Nephron progenitor cell (in vitro differentiated cells): ENCODE measurements at places on chromosomes 13 and 19.

- DNase-seq: no peak
Measured at GRCh38 chr13:67120872-67121531, 109.1 kb downstream of the PCDH9 start.

GRCh38 chr13:99066219-99066618 lies 88.4 kb upstream of the DOCK9 start:
- no peak for DNase-seq

- peak; percentile 27 for DNase-seq
Measured at GRCh38 chr13:32650705-32651311, 64.6 kb downstream of the PDS5B start.

- no peak for DNase-seq
Measured at GRCh38 chr13:75079226-75079625, 402.7 kb downstream of the TBC1D4 start.

DNA sequence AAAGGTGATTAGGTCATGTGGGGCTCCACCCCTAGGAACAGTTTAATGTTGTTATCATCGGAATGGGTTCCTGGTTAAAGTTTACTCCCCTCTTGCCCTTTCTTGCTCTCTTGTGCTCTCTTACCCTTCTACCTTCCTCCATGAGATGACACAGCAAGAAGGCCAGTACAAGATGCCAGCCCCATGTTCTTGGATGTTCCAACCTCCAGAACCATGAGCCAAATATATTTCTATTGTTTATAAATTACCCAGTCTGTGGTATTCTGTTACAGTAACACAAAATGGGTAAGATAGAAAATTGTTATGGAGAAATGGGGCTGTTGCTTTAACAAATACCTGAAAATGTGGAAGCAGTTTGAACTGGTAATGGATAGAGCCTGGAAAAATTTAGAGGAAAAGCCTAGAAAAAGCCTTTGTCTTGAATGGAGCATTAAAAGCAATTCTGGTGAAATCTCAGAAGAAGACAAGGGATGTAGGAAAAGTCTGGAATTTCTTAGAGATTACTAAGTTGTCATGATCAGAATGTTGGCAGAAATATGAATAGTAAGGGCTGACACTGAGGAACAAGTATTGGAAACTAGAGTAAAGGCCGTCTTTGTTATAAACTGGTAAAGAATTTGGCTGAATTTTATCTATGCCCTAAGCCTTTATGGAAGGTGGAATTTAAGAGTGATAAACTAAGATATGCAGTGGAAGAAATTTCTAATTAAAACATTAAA lies 53.5 kb upstream of the TSC22D1 start:
- DNase-seq: no peak

- peak; percentile 50 for DNase-seq
Measured at GRCh38 chr19:41912899-41913537, 15.2 kb downstream of the ERFL start.
